ACHN (cell line): ENCODE measurements at places on chromosomes 5 and 9.

GRCh38 chr9:128823362-128823902 lies 5.1 kb downstream of the ENDOG start:
- no peak for DNase-seq

- peak; percentile 22 for DNase-seq
These were observed 232.2 kb downstream of the SYK start for GRCh38 chr9:91033797-91034196.

GRCh38 chr9:113548221-113549041 lies 84.9 kb downstream of the RGS3 start:
- DNase-seq: no peak

DNA sequence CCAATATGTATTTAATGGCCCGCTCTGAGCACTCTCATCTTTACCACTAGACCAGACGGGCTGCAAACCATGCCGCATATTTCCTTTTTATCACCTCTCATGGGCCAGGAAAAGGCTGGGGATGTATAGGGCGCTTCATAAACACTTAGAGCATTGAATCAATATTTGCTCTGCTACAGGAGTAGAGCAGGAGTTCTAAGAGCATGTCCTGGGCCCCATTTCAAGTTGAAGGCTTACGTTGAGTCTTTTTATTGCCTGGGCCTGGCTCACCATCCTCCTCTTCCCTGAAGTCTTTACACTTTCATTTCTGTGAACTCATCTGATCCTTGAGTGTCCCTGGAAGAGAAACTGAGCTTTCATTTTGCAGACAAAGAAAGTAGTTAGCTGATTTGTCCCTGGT lies 112.4 kb downstream of the FSTL4 start:
- no peak for DNase-seq

DNA sequence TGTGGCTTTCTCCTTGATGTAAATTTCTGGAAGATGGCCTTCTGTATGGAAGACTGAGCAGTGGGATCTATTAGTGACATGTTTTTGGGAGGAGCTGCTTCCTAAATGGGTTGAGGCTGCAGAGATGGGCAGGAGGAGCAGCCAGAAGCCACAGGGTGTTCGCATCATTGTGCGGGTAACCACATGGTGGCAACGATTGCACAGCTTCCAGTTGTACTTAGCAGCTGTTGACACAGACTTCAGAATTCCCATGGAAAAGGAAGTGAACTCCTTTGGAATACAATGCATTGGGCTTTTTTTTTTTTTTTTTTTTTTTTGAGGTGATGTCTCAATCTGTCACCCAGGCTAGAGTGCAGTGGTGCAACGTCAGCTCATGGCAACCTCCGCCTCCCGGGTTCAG lies 297.3 kb downstream of the NR3C1 start:
- DNase-seq: peak; percentile 57

GRCh38 chr9:117945286-117945685 lies 241.1 kb downstream of the TLR4 start:
- DNase-seq: no peak

GRCh38 chr5:124648902-124649467 lies 97.5 kb downstream of the ZNF608 start:
- DNase-seq: no peak

DNA sequence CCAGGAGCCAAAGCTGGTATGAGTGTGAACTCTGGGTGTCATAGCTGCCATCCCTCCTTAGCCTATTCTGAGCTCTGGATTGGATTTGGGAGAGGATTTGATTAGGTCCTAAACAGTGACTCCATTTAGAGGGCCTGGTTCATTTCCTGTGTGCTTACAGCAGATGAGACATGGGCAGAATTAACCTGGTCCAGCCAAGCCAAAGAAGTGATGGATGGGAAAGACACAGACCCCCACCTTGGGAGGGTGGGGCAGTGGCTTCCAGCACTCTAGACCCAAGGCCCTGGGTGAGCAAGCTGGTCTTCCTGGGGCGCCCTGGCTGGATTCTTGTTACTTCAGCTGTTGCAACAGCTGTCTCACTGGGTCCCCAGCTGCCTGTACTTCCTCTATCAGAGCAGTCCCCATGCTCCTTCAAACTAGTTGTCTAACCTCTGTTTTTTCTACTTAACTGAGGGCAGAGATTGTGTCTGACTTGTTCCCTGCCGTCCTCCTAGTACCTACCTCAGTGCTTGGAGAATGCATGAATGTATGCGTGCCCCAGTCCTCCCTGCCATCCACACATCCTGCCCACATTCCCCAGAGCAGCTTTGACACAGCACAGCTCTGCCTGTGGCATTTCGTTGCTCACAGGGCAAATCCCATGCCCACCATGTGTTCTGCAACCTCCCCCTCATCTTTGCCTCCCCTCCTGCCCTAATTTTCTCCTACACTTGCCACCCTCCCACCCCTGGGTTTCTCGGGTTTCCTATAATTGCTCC lies 115.9 kb downstream of the RGS3 start:
- peak; percentile 19 for DNase-seq

DNA sequence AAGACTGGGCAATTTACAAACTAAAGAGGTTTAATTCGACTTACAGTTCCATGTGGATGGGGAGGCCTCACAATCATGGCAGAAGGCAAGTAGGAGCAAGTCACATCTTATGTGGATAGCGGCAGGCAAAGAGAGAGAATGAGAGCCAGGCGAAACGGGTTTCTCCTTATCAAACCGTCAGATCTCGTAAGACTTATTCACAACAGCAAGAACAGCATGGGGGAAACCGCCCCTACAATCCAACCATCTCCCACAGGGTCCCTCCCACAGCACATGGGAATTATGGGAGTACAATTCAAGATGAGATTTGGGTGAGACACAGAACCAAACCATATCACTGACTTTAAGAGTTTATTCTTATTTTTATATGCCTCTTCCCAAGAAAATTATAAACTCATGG lies 60.3 kb downstream of the RFK start:
- DNase-seq: no peak

DNA sequence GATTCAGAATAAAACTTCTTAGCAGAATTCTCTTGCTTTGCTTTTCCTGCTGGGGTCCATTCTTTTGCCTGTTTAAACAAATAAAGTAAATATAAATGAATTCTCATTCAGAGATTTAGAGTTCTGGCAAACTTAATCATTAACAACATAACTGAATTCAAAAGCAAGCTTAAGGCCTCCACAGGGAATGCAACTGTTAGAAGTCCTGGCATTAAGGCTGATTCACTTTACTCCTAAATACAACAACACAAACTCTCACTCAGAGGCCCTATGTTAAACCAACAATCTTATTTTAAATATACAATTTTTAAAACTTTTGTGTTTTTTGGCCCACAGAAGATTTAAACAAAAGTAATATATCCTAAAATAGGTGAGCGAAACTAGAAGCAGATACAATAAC lies 178.3 kb downstream of the AP3B1 start:
- no peak for DNase-seq

DNA sequence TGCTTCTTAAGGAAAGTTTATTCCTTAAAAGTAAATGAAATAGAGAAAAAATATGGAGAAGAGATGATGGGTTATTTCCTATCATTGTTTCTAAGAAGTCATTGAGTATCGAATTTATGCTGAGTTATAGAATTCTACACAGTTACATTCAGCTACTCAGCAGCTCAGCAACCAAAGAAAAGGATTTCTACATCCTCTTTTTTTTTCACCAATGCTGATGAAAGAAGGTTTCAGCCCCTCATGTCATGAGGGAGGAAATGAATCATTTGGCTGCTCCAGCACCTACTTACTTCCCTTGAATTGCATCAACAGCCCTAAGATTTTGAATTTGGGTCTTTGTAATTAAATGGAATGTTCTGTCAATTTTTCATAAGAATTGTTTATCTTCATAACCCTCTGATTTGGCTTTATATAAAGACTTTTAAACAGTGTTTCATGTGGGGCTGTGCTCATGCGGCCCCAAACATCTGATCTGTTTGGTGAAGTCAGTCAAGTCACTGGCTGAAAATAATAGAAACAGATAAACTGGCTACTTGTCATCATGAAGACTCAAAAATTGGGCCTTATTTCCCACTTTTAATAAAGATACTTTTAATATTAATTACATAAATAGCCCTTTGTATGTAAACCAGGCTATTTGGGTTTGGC lies 18.5 kb upstream of the SNX2 start:
- DNase-seq: peak; percentile 29

DNA sequence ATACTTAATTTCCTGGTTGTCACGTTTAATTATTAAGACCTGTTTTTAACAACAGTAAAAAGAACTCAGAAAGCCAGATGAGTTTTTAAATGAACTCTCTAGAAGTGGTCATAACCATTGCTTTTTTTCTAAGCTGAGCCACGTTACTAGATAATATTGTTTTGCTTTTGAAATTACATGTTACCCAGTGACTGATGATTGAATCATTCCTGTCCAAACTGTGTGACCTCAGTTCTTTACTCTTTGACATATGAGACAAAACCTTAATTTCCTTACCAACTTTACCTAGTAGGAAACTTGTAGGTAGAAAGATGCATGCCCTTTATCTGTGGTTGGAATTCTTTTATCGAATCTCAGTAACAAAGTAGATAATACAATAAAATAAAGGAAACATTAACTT lies 411.7 kb downstream of the SH3GL2 start:
- no peak for DNase-seq

GRCh38 chr5:34632807-34633422 lies 23.2 kb upstream of the RAI14 start:
- DNase-seq: no peak

DNA sequence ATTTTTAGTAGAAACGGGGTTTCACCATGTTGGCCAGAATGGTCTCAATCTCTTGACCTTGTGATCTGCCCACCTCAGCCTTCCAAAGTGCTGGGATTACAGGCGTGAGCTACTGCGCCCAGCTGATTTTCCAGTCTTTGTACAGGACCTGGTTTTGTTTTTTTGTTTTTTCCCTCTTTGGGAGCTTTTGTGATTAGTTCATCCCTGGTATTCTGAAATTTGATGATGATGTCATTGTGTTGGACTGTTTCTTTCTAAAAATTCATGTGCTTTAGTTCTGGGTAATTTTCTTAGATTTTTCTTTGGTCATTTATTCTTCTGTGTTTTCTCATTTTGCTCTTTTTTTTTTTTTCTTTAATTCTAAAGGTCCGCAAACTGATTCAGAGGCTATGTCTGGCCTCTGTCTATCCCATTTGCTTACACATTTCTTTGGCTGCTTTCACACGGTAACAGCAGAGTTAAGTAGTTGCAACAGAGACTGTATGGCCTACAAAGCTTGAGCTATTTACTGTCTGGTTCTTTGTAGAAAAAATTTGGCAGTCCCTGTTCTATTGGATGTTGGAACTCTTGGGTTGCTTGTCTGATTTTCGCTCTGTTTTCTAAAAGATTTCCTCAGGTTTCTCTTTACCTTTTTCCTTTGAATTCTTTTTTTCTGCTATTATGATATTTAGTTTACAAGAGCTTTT lies 24.8 kb downstream of the STX17 start:
- no peak for DNase-seq

GRCh38 chr9:137390553-137391410 lies 32.2 kb downstream of the EXD3 start:
- no peak for DNase-seq

GRCh38 chr5:55701462-55702103 lies 10.5 kb downstream of the SLC38A9 start:
- DNase-seq: no peak

GRCh38 chr5:10445352-10445751 lies 3.7 kb downstream of the ROPN1L start:
- DNase-seq: no peak

DNA sequence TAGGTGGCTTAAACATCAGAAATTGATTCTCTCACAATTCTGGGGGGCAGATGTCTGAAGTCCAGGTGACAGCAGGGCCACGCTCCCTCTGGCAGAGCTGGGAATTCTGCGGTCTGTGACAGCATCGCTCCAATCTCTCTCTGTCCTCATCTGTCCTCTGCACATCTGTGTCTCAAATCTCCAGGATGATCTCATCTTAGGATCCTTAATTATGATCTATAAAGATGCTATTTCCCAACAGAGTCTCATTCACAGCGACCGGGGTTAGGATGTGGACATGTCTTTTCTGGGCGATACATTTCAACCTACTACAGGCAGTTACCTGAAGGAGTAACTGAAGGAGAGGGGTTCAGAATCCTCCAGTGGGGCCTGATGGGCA lies 31.4 kb downstream of the ANKRD33B start:
- no peak for DNase-seq

- DNase-seq: no peak
These were observed 319.8 kb upstream of the TRPM3 start for GRCh38 chr9:71441266-71441665.

DNA sequence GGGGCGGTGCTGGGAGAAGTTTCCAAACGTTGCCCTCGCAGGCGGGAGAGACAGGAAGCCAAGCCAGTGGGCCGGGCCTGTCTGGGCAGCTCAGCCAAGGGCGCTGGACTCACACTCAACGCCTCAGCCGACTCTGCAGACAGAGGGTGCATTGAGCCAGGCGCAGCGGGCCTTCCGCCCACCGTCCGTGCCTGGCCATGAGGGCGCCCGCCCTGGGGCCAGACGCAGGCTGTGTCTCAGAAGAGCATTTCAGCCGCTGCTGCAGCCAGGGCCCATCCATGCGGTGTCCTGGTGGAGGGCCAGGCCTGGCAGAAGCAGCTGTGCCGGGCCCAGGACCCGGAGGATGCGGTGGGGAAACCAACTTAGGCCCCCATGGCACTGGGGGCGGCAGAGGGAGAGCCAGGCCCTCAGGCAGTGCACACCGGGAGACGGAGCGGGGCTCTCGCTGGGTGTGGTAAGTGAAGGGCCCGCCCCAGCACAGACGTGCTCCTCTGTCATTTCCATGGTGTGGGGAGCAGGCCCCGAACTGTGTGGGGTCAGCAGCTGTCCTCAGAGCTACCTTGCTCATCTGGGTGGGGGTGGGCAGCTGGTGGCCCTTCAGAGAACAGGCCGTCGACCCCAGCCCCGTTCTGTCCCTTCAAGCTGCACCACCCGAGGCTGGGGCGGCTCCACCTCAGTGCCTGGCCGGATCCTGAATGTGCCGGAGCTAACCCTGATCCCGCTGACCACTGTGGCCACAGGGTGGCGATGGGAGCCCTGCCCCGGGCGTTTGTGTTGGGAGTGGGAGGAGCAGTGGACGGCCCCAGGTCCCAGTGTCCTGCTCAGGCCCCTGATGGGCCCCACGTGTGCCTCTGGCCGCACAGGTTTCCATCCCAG lies 18.0 kb downstream of the DNLZ start:
- peak; percentile 53 for DNase-seq

GRCh38 chr5:137615171-137615775 lies 116.1 kb upstream of the SPOCK1 start:
- no peak for DNase-seq

- no peak for DNase-seq
These were observed 3.2 kb upstream of the ACOT12 start for GRCh38 chr5:81397176-81397575.

- DNase-seq: peak; percentile 55
These were observed 46.1 kb upstream of the CER1 start for GRCh38 chr9:14768405-14769229.

DNA sequence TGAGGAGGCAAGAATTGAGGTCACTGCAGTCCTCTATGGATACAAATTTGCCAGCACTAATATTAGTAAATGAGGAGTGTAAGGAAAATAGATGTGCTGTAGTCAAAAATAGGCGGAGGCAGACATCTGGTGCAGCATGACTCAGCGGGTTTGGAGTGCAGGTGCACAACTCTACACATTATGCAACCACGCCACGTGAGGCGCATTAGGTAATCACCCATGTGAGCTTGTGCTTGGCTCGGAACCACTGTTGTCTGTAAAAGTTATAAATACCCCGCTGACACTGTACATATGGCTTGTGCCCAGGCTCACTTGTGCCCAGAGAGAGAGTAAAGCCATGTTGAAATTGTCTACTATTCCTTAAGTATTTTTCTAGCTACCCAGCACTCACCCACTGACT lies 623.5 kb upstream of the NUDT12 start:
- DNase-seq: no peak
